ENCODE measurements at places on chromosomes 16 and 17. TPM values are rescaled to one million over a fixed set of nuclear protein-coding genes. Genes with fewer than 3 reads are reported as not detected.

The GLTPD2 gene
- total RNA-seq: not detected

DNA sequence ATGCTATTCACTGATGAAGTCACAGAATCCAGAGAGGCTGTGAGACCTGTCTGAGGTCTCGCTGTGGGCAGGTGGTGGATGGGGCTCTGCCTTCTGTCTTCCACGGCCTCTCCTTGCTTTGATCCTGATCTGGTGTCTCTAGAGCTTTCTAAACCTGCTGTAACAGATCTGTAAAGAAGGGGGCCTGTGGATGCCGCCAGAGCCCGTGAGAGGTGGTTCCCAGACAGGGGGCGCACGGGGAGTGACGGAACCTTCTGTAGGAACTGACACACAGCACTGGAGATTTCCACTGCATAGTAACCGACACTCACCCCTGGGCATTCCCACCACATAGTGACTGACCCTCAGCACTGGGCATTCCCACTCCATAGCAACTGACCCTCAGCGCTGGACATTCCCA lies 16.0 kb downstream of the CBFA2T3 start:
- no peak for ATAC-seq

- no peak for ATAC-seq
These were observed at the start of gene PRR15L for GRCh38 chr17:47957591-47958490. Gene PRR15L (minus strand): TSS chr17:47957883. CDS start chr17:47953234, 4,649 bp downstream.

The SERPINF2 gene
- 0.45 TPM for total RNA-seq

- no peak for ATAC-seq
These were observed 1.6 kb upstream of the SEBOX start for GRCh38 chr17:28366605-28367004.

GRCh38 chr17:63434951-63435571 lies 11.0 kb downstream of the CYB561 start:
- ATAC-seq: peak; percentile 44

- ATAC-seq: no peak
These were observed 144.7 kb upstream of the CHMP6 start for GRCh38 chr17:80846932-80847331.

DNA sequence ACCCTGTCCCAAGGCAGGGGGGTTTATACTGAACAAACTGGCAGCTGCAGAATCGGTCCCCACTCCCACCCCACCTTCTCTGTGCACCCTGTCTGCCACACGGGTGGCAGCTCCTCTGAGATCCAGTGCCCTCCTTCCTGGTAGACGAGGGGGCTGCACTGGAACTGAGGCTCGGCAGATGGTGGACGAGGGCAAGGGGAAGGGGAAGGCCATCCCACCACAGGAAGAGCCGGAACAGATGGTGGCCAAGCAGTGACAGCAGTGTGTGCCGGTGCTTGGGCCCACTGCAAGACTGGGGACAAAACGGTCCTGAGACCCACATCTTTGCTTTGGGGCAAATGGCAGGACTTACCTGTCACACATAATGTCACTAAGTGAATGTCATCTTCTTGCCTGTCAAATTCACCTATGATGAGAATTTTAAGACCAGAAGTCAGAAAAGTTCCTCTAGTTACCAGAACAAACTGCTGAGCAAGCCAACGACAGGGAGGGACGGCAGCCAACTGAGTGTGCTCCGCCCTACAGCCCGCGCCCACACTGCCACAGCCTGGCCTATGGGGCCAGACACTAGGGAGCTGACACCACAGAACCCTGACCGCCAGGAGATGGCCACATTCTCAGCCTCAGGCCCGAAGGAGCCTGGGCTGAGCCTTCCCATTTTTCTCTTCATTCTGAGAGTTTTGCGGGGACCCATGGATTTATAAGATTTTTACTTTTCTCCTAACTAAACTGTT lies 14.4 kb downstream of the NTAN1 start:
- no peak for ATAC-seq

- ATAC-seq: no peak
These were observed 1.7 kb downstream of the MYOCD start for GRCh38 chr17:12667299-12667958.

The RPGRIP1L gene
- total RNA-seq: 6.0 TPM

- ATAC-seq: peak; percentile 37
These were observed 48.1 kb downstream of the ZNF778 start for GRCh38 chr16:89265647-89266046.

DNA sequence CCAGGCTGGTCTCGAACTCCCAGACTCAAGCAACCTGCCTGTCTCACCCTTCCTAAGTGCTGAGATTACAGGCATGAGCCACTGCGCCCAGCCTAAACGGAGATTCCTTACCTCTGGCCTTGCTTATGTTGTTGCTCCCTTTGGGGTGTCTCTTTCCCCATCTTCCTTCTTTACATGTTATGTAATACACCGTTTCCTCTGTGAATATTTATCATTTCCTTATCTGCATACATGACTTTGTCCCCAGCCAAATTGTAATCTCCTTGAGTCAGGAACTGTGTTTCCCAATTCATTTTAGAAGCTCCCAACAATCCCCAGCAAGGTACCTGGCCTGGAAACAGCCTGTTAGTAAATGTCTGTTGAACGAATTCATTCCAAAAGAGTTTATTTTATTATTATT lies 15.7 kb downstream of the COPZ2 start:
- ATAC-seq: no peak

DNA sequence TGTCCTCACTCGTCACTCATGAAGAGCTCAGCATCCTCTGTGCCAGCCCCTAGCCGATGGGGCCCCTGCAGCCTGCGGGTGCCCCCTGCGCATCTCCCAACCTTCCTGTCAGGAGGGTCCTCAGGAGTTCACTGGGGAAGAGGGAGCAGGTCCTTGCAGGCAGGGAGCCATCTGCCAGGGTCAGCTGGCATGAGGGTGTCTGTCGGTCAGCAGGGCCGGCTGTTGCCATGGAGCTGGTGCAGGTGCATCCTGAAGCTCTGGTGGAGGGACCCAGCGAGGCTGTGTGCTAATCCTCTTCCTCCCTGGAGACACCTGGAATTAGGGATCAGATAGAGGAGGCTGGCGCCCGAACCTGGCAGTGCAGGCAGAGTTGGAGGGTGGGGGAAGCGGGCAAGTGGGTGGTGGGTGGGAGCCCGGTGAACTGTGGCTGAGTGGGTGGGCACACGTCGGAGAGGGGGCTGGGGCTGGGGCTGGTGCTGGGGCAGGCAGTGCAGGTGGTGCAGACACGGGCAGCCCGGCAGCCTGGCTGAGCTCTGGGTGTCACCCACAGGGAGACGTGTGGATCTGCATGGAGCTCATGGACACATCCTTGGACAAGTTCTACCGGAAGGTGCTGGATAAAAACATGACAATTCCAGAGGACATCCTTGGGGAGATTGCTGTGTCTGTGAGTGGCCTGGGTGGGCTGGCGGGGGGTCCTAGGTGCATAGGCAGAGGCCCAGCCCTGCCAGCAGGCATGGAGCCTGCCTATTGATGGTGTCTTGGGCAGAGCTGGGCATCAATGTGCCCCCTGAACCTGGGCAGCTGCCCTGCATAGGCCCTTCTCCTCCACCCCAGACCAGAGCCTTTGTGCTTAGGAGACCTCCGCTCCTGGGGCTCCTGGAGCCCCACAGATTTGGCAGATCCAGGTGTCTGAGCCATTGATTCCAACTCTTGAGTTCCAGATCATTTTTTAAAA lies 17.4 kb downstream of the MAP2K3 start:
- ATAC-seq: no peak

The CCL4L2 gene
- total RNA-seq: 5.5 TPM

- ATAC-seq: peak; percentile 42
These were observed 14.4 kb upstream of the GPRC5B start for GRCh38 chr16:19898924-19899604.

DNA sequence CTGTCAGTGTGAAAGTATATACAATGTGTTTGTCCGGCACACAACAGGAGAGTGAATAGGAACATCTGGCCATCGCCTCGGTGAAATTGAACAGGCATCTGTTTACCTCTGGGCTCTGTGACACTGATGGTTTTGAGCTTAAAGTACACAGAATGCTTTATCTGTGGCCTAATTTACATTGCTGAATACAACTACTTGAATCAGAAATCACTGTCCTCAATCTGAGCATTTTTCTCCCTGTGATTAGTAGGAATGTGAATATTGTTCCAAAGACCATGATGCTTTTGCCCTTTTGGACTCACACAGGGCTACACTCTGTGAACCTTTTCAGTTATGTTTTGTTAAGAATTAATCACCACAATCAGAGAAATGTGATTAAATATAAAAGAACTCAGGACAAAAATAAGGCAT lies 323.0 kb upstream of the TBX2 start:
- no peak for ATAC-seq

The C17orf78 gene
- not detected for total RNA-seq

GRCh38 chr16:65377195-65377594 lies 255.3 kb upstream of the CDH11 start:
- ATAC-seq: no peak

DNA sequence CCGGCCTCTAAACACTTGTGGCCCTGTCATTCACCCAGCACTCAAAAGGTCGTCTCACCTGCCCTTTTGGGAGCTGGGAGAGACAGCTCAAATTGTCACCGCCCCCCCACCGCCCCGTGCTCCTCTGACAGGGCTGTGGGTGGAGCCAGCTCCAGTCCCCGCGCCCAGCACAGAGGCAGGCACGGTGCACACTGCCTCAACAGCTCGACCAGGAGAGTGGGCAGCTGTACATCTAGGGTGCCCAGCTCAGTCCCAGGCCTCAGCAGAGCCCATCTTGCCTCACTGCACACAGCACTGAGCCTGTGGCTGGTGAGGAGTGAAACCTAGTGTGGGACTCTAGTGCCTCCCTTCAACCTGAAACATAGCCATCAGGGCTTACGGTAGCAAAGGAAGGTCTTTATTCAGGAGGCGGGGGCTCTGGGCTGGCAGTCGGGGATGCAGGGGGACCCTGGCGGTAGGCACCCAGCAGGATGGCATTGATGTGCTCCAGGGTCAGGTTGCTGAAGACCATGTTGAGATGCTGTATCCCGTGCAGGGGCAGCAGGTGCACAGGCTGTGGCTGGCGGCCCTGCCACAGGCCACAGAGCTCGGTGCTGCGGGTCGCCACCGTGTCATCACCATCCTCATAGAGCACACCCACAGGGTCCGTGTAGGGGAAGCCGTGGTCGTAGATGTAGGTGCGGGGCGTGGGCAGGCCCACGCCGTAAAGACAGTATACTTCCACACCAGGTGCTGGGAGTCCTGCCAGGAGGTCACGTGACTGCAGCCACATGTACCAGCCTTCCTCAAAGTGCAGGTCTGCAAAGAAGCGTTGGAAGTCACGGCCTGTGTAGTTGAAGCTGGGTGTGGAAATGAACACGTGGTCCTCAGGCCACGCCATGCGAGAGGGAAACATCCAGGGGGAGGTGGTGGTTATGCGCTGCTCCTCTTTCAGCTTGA lies 3.1 kb upstream of the PSMB10 start:
- ATAC-seq: no peak

DNA sequence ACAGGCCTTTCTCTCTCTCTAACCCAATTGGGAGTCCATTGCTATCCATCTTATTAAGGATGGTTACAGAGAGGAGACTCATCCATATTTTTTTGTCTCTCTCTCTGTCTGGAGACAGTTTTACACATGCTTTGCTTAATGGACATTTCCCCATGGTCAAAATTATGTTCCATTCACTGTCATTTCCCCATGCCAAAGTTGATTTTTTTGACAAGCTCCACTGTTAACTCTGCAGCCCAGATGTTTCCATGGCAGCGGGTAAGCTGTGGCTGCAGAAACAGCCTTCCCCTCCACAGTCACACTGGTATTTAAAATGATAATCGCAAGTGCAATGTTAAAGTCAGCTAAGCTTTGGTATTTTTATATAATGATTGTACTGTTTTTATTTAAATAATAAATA lies 63.9 kb upstream of the HLF start:
- no peak for ATAC-seq

DNA sequence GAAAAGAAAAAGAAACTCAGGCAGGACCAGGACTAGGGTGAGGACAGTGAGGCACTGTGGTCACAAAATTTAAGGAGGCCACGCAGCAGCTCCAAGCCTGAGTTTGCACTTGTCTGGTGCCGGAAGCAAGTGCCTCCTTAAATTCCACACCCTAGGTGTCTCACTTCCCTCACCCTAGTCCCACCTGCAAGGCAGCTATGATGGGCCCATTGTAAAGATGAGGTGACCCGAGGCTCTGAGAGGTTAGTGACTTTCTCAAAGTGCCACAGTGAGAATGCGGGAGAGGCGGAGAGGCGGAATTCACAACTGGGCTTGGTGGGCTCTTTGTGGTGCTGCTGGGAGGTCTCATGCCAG lies 21.5 kb upstream of the EEF2K start:
- ATAC-seq: no peak

GRCh38 chr17:56678249-56679114 lies 85.0 kb downstream of the NOG start:
- no peak for ATAC-seq

- ATAC-seq: no peak
These were observed 11.8 kb downstream of the ALDH3A2 start for GRCh38 chr17:19660219-19660870.

DNA sequence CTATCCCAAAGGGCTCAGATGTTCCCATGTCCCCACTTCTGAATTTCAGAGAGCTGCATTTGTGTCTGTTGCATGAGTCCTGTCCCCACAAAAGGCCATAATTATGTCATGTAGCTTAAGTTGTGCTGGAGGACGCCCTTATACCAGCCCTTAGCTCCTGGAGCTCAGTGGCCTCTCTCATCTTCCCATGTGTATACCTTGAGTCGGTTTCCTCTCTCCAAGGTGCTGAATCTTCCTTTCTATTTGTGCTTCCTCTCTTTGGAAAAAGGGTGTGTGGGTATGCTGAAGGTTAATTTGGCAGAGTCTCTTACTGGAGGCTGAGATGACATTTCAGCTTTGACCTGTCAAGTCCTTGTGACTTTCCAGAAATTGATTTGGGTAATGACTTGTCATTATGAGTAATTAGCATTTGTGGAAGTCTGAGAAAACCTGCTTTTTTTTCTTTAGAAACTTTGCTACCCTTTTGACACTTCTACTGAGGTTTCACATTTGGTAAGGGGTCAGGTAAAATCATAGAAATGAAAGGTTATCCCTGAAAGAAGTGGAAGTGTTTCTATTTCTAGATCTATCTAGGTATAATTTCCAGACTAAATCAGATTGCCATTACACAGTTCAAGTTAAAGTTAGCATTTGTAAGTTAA lies 185.4 kb downstream of the ABCC12 start:
- ATAC-seq: no peak

DNA sequence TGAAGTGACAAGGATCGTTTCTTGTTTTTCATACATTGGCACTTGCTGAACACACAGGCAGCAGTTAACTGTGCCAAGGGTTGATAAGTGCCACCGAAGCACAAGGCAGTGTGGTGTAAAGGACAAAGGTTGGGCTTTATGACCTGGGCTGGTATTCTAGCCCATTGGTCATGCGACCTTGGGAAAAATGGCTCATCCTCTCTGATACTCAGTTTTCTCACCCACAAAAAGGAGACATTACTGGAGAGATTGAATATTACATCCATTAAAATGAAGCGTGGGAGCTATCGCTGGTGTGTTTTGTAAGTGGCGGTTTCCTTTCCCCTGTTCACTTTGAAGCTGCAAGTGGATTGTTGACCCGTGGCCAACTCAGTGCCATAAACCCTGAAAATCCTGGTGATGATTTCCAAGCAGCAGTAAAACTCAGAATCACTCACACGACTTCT lies 216.9 kb downstream of the HAPSTR1 start:
- ATAC-seq: no peak

All from activated T-helper 17 cell treated with anti-CD3 and anti-CD28 coated beads, Interleukin-2, amount 50 U/mL, for 72 hours (primary cell).